ENCODE measurements at places on chromosomes 4 and X.

- DNase-seq = no peak
Measured at GRCh38 chr4:37769391-37769989, 57.0 kb upstream of the PGM2 start.

DNA sequence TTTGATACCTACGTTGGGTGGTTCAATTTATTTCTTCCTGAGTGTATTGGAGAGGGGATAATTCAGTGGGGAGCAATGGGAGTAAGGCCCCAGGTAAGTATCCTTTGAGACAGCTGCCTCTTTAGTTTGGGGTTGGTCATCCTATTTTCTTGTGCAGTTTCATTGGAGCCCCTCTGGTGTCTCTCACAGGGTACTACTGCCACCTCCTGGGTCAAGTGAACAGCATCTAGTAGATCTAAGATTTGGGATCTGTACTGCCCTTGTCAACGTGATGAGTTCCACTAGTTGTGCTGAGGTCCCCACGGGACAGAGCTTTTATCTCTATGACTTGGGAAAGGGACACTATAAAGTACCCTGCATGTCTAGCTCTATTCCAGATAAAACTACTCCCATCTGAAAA, 80.6 kb downstream of the PBDC1 start:
- DNase-seq = no peak

DNA sequence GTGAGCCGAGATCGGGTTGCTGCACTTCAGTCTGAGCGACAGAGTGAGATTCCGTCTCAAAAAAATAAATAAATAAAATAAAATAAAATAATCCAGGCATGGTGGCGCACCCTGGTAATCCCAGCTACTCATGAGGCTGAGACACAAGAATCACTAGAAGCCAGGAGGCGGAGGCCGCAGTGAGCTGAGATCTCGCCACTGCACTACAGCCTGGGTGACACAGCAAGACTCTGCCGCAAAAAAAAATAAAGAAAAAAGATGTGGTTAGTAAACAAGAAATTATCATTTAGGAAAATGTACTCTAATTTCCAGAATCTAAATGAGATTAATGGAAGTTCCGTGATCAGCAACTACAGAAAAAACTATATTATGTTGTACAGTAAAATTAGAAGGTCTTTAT, 14.5 kb upstream of the LRBA start:
- no peak for DNase-seq

DNA sequence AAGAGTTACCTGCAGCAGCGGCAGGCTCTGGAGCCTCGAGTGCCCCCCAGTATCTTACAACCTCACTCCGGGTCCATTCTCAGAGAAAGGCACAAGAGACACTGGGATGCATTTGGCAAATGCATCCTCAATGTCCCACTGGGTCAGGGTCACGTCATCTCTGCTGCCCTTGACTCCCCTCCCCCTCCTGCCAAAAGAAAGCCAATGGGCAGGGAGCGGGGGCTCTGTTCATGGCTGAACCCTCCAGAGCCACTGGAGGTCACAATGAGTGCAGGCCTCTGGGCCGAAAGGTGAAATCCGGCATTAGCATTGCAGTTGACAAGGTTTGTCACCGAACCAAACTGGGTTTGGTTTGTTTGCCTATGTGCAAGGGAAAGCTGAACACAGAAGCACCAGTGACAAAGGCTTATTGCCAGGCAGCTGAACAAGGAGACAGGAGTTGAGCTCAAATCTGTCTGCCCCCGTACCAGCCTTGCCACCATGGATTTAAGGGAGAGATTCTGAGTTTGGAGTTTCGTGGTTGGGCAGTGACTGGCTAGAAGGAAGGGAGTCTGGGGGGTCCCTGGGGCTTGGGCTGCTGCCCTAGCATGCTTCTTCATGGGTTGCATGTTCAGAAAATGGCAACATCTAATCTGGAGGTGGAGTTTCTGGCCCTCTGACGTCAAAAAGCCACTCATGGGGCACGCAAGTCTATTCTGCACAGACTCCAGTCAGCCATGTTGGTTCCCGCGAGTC, 64.3 kb downstream of the HTRA3 start:
- no peak for DNase-seq

DNA sequence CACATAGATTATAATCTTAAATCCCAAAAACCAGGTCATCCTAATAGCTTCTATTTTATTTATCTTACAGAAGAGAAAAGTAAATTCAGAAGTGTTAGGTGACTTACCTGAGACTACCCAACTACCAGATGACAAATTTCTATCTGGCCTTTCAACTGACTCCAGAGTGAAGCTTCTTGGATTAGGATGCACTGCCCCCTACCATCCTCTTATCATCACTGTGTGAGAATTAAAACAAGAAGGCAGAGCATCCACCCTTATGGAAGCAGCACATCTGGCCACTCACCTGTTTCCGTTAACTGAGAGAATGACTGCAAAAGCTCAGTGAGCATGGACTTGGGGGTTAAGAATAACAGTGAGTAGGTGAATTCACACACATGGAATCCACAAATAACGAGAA, 502.6 kb upstream of the TECRL start:
- DNase-seq = no peak

GRCh38 chrX:2487366-2487765, 13.4 kb downstream of the DHRSX start:
- DNase-seq = peak; percentile 47

DNA sequence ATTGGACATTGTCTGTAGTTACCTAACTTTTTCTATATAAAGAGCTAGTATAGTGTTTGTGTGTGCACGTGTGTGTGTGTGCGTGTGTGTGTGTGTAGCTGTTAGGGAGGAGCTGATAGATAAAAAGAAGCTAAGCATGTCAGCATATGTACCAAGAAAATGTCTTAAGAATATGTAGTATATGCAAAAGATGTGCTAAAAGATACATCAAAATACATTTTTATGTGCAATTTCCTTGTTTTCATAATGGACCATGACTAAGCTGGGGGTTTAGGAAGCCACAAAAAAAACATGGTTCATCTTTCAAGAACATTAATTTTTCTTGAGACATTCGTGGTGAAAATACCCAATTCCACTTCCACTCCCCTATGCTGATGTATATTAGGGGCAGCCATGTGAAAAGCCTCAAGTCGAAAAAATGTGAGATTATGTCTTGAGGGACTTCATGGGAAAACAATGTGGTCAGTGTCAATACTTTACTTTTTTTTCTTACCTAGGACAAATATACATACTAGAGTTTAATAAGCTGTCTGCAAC, 1599.7 kb downstream of the ARAP2 start:
- no peak for DNase-seq

GRCh38 chr4:66252291-66252690, 582.0 kb upstream of the EPHA5 start:
- no peak for DNase-seq

DNA sequence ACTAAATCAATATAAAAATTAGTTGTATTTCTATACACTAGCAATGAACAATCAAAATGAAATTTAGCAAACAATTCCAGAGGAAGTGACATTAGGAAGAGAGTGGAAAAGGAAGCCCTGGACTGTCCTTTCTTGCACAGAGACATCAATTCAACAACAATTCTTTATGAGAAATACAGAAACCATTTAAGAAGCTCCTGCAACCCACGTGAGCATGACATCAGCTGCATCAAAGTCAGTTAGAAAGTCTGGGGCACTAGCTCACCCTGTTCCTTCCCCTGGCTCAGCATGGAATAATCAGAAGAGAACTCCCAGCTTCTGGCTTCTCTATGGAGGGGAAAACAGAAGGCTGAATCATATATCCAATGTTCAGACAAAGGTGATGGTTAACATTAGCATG, 48.6 kb upstream of the STARD8 start:
- no peak for DNase-seq

- no peak for DNase-seq
Measured at GRCh38 chr4:153725136-153725830, 34.5 kb downstream of the RNF175 start.

DNA sequence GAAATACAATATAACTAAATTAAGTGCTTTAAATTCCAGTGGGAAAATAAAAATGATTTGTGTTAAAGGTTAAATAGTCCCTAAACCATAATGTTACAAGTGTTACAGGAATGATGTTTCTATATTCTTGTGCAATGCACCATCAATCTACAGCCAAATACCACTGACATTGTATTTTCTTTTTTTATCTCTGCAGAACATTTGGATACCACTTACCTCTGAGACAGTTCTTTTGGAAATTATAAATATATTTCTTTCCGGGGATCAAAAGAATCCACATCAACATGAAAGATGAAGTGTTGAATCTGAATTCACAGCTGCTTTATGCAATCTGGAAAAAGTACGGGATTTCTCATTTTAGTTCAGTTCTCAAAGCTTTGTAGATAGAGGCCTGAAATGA, 518.3 kb upstream of the AGA start:
- no peak for DNase-seq

- DNase-seq = no peak
Measured at GRCh38 chr4:78584863-78585547, 33.4 kb downstream of the ANXA3 start.

- DNase-seq = no peak
Measured at GRCh38 chr4:57550198-57550597, 440.0 kb upstream of the IGFBP7 start.

DNA sequence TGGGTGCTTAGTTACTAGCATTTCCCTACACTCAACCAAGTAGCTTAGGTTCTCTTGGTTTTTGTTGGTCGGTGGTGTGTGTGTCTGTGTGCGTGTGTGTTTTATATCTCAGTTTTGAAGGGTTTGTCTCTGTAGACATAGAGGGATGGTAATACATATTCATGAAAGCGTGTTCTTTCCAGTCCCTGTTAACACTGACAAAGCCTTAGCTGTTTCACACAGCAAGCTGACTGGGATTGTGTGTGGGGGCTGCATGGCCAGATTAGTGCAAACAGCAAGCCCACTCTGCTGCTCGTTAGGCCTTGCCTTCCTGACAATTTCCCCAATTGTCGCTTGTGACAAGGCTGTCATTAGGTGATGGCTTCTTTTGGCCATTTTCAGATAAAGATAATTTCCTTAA, 43.9 kb downstream of the ALPK1 start:
- DNase-seq = no peak

GRCh38 chrX:11967986-11968869, 170.0 kb upstream of the FRMPD4 start:
- no peak for DNase-seq

- no peak for DNase-seq
Measured at GRCh38 chr4:21664355-21664754, 284.2 kb downstream of the KCNIP4 start.

- DNase-seq = no peak
Measured at GRCh38 chr4:176001151-176002006, 64.3 kb upstream of the WDR17 start.

- DNase-seq = no peak
Measured at GRCh38 chr4:24219209-24219608, 329.4 kb upstream of the PPARGC1A start.

- DNase-seq = no peak
Measured at GRCh38 chr4:69594382-69594781, 45.1 kb downstream of the UGT2A2 start.

DNA sequence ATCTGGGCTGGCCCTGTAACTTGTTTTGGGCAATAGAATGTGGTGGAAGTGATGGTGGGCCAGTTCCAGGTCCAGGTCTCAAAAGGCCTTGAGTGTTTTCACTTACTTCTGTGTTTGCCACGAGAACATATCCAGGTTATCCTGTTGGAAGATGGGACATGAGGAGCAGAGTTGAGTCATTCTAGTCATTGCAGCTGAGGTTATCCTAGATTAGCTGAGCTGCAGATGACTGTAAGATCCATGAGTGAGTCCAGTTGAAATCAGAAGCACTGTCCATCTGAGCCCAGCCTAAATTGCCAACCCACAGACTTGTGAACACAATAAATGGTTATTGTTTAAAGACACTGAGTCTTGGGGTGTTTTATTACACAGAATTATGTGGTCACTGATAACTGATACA, 45.3 kb upstream of the RPS6KA3 start:
- DNase-seq = no peak

DNA sequence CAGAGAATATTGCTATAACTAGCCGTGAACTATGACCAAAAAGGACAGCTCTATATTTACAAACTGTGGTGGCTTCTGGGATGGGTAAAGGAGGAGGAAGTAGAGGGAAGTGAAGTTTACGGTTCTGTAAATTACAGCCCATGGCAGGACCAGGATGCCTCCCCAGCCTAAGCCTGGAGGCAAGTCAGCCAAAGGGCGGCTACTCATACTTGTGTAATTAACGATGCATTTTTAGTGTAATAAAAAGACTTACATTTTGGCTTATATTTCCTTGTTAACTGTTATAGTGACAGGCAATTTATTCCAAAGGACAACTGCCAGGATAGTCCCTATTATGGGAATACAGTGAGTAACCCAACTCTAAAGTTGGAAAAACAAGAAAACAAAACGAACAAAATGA, 139.9 kb upstream of the OTUD4 start:
- DNase-seq = no peak

- no peak for DNase-seq
Measured at GRCh38 chr4:150367326-150367725, 214.6 kb upstream of the MAB21L2 start.

DNA sequence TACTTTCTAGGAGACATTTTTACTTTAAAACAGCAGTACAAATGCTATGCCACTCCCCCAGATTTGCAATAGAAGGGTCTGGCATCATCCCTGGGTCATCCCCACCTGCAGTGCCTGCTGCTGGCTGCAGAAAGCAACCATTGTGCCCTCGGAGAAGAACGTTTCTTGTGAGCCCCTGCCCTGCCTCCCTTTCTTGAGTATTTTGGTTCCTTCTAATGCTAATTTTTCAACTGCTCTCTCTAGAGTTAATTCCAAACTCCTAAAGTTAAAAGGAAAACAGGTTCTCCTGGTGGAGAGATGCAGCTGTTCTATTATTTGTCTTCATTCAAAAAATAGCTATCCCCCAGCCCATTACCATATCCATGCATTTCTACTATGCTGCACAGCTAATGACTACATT, 107.1 kb downstream of the IDS start:
- DNase-seq = no peak

DNA sequence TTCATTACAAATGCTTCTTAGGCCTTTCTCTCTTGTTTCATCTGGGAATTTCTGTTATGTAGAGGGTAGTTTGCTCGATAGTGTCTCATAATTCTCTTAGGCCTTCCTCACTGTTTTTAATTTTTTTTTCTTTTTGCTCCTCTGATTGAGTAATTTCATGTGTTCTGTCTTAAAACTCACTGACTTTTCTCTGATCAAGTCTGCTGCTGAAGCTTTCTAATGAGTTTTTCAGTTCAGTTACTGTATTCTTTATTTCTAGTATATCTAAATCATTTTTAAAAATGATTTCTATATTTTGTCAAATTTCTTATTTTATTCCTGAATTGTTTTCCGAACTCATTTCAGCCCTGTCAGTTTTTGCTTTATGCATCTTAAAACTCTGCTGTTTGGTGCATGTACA, 228.0 kb downstream of the MID1IP1 start:
- no peak for DNase-seq

DNA sequence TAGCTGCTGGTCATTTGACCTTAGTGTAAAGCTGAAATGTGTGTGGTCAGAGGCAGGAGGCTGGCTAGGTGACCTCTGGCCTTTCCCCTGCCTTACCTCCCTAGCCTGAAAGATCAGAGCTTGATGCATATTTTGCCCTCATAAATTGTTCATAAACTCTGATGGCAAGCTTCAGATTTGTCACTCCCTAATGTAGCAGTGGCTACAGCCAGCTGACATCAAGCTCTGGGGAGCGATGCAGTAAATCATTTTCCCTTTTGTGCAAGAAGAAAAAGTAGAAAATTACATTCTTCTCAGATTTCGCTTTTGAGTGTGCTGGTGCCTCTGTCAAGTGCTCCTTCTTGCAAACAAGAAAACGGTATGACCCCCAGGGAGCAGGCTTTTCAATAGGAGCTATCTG, 87.7 kb upstream of the MAGEA4 start:
- DNase-seq = no peak

- DNase-seq = no peak
Measured at GRCh38 chrX:2614911-2615310, 76.2 kb upstream of the CD99 start.

GRCh38 chr4:42578187-42578586, 78.7 kb downstream of the ATP8A1 start:
- DNase-seq = no peak

Data from RWPE2 (cell line).